Stimulated activated CD4-positive, alpha-beta T cell treated with anti-CD3 and anti-CD28 coated beads, Interleukin-15, amount 100 ng/mL, for 24 hours (primary cell): ENCODE measurements at places on chromosomes 4 and X.

DNA sequence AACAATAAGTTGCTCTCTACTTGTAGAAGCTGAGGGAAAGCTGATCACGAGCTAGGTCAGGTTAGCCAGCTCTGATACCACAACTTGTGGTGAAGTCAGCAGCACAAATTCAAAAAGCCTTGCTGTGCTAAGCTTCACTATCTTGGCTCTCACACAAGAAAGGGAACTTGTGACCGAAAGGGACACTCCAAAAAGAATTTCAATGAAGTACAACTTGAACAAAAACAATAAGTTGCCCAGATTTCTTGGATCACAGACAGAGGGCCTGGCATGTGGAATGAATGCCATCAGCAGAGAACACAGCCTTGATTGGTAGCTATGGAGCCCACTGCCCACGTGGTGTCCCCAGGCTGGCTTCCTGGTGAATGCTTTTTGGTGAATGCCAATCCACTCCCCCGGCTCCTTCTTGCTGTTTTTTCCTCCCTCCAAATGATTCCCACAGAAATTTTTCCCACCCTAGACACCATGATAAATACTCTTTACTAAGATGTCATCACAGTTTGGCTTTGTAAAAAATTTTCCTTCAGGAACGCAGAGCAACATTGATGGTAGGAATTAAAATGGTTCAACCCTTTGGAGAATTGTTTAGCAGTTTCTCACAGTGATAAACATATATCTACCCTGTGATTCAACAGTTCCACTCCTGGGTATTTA is 82.6 kb downstream of the ANXA3 start:
- no peak for DNase-seq

- DNase-seq = no peak
These were observed 293.1 kb downstream of the TRIML1 start for GRCh38 chr4:188432328-188432727.

DNA sequence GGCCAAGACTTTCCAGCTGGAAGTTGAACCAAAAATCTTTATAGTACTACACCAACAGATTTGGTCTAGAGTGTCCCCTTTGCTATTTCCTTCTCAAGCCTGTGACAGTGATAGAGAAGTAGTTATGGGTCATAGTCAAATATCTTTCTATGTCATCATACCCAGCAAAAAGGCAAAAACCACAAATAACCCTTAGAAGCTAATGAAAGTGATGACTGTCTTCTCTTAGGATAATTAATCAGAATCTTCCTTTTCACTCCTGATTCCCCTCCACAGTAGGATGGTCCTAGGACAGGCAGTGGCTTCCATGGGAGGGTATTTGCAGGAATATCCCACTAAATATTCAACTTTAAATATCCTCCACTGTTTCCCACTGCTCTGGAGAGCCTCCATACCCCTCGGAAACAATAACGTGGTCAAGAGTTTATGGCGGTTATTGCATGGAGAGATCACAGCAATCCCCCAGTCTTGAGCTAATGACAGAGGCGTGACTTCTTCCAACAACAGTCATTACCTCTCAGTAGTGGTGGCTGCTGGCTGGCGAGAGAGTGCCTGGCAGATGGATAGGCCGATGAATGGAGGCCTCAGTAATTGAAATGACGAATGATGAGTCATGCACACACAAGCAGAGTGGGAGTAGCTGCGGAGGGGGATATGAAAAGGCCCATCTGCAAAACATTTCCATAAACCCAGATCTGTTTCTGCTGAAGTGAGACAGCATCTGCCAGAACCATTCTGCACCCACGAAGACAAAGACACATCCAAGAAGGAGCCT is 154.9 kb downstream of the STK32B start:
- no peak for DNase-seq

DNA sequence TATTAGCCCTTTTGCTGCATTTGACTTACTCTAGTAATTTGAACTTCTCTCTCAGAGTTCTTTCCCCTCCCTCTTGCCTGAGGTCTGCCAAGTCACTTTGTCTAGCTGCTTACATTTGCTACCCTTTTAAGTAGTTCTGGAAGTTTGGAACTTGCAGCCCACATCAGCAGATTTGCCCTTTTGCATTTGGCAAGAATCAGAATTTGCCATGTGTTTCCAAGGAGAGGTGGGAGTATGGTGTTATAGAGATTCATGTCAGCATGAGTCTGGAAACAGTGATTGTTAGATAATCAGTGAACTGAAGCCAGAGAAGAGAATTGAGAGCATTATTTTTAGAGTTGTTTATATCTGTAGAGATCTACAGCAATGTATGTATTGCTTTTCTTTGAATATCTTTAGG is 52.1 kb downstream of the KLHL34 start:
- no peak for DNase-seq

GRCh38 chrX:123961268-123962005 is at the start of gene STAG2:
TSS of gene STAG2 (plus strand) at chrX:123961706. CDS start at chrX:124022628, 60,922 bp downstream.
- peak; percentile 70 for DNase-seq

DNA sequence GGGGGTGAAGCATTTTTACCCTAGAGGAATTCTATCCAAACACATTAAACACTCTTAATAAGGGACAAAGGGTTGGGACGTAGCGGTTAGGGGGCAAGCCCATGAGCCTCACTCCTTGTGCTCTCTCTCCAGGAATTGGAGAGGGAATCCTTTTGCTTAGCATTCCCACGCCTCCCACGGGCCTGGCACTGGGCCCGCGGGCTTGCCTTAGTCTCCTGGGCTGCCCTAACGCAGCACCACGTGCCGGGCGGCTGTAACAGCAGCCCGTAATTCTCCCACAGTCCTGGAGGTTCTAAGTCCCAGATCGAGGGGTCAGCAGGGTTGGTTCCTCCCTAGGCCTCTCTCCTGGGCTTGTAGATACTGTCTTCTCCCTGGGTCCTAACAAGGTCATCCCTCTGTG is 67.5 kb downstream of the TBL1X start:
- DNase-seq = no peak

- no peak for DNase-seq
These were observed 27.2 kb upstream of the SLC25A4 start for GRCh38 chr4:185115827-185116232.

GRCh38 chr4:57116245-57116644 is 6.1 kb upstream of the IGFBP7 start:
- no peak for DNase-seq

GRCh38 chrX:43969504-43970501 is 3.4 kb downstream of the NDP start:
- DNase-seq = no peak

- DNase-seq = no peak
These were observed 5.7 kb downstream of the AFM start for GRCh38 chr4:73487233-73487632.

DNA sequence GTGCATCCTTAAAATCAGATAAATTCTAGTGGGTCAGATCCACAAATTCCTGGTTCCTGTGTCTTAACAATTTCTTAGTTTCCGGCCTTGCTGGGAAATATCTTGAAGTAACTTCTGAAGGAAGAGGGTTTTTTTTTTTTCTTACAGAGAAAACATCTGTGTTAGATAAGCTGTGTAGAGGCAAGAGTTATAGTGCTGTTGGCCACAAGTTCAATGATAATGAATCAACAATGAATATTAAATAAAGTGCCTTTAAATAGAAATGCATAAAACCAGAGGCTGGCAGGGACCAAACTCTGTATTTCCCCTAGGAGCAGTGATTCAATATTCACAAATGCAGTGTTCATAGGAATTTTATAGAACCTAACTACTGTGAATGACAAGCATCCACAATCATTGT is 711.9 kb upstream of the ATOH1 start:
- no peak for DNase-seq

DNA sequence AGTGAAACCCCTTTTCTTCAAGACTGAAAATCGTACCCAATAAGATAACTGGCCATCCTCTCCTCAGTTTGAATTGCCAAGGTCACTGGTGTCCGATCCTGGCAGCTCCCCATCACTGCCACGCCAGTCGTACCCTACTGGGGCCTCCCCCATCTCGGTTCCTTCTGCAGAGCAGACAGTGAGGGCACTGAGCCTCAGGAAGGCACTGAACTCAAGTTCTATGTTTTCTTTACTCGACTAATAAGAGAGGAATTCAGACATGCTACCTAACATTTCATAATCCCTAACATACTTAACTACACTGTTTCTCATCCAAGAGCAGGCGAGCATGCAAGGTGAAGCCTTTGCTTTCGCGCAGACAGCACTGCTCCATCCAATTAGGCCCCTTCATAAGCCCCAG is 23.4 kb downstream of the ZFYVE28 start:
- DNase-seq = no peak

DNA sequence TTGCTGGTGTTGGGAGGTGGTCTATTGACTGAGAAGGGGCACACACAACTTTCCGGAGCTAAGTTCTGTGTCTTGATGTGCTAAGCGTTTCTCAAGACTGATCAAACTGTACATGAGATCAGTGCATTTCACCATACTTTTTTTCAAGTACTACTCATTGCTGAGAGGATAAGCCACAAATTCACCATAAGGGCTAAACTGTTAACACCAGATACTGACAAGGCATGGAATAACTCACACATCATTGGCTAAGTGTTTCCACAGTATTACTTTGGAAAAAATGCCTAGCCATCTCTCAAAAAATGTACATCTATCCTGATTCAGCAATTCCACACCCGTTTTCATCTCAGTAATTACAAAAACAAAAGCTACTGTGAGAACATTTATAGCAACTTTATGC is 13.0 kb downstream of the RBMX start:
- DNase-seq = no peak

- DNase-seq = no peak
These were observed 154.6 kb upstream of the MAGEB2 start for GRCh38 chrX:30060718-30061117.

DNA sequence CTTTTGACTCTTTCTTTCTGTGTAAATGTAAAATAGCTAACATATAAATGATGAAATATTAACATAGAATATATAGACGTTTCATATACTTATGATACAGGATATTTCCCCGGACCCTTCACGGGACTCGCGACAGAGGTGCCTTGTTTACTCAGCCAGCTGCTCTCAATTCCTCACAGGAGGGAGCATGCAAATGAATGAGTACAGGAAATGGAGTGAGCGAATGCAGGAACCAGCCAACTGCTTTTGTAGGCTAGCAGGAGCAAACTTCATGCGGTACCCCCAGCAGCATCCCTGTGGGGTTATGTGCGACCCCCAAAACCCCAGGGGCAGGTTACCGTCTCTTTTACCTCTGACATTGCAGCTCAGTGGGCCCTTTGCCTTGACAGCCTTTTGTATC is 110.3 kb upstream of the PDHA2 start:
- no peak for DNase-seq

DNA sequence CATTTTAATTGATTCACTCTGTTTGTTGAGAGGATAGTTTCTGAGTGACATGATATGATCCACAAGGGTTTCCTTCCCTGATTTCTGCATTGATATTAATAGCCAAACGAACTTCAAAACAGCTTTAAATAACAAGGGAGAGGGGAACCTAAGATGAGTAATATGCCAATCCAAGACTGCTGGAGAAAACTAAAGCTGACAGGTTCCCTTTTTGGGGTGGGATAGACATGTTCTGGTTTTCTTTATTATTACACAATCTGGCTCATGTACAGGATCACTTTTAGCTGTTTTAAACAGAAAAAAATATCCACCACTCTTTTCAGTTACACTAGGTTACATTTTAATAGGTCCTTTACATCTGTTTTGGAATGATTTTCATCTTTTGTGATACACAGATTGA is 182.2 kb downstream of the AR start:
- DNase-seq = no peak

GRCh38 chr4:6747294-6748051 is 31.5 kb downstream of the BLOC1S4 start:
- no peak for DNase-seq
